Activated T-helper 1 cell treated with anti-CD3 and anti-CD28 coated beads, Interleukin-12 subunit alpha, Interleukin-12 subunit beta, Interleukin-2, Interleukin-4 antibody, amounts not matched to agents 30 ng/mL and 10 ng/mL and 1 ng/mL, durations not matched to agents 14 hours and 24 hours and 36 hours (primary cell): ENCODE measurements at places on chromosomes 5 and 9. TPM values are rescaled to one million over a fixed set of nuclear protein-coding genes. Genes with fewer than 3 reads are reported as not detected.

- H3K27me3 ChIP-seq: peaks cover 5% of the 10 kb centered on the region
- DNase-seq: no peak
- no peaks in the 10 kb centered on the region for H3K36me3 ChIP-seq
- H3K4me1 ChIP-seq: no peaks in the 10 kb centered on the region
- H3K27ac ChIP-seq: no peak overlapping the region
Observed at GRCh38 chr5:149938791-149939358, 5.7 kb downstream of the PDE6A start.

DNA sequence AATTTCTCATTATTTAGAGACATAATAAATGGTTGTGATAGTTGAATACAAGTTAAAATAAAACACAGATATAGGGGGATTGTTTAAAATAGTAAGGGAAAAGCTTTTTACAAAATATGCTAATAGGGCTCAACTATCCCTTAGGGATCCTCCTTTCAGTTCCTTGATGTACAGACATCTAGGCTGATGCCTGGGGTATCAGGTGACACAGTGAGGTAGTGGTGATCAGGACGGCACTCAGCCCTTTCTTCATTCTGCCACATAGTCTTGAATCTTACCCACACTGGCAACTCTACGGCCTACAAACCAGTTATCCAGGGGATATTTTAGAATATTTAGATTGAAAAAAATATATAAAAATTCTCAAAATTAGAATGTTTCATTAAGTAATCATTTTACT, 12.5 kb upstream of the SLC35D2 start:
- no peak for DNase-seq
- peaks cover 46% of the 10 kb centered on the region for H3K4me1 ChIP-seq
- no peak overlapping the region for H3K27ac ChIP-seq
- H3K36me3 ChIP-seq: peaks cover 20% of the 10 kb centered on the region
- no peak overlapping the region for H3K4me3 ChIP-seq
- no peaks in the 10 kb centered on the region for H3K27me3 ChIP-seq

DNA sequence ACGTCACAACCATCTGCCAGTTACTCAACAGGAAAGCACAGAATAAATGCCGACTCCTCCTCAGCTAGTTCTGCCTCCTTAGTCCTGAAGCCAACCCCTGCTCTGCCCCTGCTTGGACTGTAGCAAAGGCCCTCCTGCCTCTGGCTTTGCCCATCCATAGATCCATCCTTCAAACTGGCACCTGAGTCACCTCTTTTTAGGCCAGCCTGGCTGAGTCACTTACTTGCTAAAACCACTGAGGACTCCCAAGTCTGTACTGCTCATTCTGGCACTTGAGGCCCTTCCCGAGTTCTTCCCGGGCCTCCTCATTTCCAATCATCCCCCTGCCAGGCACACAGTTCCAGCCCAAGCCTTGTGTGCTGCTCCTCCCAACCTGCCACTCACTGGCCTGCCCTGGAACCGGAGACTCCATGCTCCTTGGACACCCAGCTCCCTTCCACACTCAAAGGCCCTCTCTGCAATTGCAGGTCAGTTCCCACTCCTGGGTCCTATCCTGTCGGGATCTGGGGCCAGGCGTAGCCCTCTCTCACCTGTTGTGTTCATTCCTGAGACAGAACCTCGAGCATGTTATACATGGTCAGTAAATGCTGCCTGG, 220.1 kb downstream of the DAB2IP start:
- no peaks in the 10 kb centered on the region for H3K36me3 ChIP-seq
- no peaks in the 10 kb centered on the region for H3K4me1 ChIP-seq
- H3K4me3 ChIP-seq: no peak overlapping the region
- no peak for DNase-seq
- peaks cover 8% of the 10 kb centered on the region for H3K27me3 ChIP-seq
- H3K27ac ChIP-seq: no peak overlapping the region

GRCh38 chr5:35246900-35247647, 16.8 kb upstream of the PRLR start:
- peaks cover 2% of the 10 kb centered on the region for H3K27me3 ChIP-seq
- H3K4me1 ChIP-seq: no peaks in the 10 kb centered on the region
- no peak for DNase-seq
- no peak overlapping the region for H3K4me3 ChIP-seq

The ZNF367 gene
- total RNA-seq: 21.8 and 22.0 TPM in 2 replicates

The RNF183 gene
- not detected in 2 replicates for total RNA-seq

- DNase-seq: no peak
- peaks cover 2% of the 10 kb centered on the region for H3K27me3 ChIP-seq
- H3K4me1 ChIP-seq: no peaks in the 10 kb centered on the region
- H3K36me3 ChIP-seq: no peaks in the 10 kb centered on the region
- H3K4me3 ChIP-seq: no peak overlapping the region
Observed at GRCh38 chr5:42668254-42668653, 88.4 kb upstream of the CCDC152 start.

DNA sequence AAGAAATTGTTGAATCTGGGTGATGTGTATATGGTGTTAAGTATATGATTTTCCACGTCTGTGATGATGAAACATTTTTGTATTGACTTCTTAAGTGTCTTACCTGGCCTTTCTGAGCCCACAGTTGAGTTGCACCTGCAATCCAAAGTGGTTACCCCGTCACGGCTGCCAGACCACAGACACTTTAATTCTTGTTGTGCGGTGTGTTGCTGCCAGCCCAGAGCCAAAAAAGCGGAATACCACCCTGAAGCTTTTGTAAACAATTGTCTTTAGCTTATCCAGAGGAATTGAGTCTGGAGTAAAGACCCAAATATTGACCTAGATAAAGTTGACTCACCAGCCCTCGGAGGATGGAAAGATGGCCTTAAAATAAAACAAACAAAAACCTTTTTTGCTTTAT, 35.1 kb downstream of the MTAP start:
- no peak for DNase-seq
- peaks cover 23% of the 10 kb centered on the region for H3K4me1 ChIP-seq
- no peak overlapping the region for H3K4me3 ChIP-seq
- no peak overlapping the region for H3K27ac ChIP-seq
- H3K27me3 ChIP-seq: no peaks in the 10 kb centered on the region

DNA sequence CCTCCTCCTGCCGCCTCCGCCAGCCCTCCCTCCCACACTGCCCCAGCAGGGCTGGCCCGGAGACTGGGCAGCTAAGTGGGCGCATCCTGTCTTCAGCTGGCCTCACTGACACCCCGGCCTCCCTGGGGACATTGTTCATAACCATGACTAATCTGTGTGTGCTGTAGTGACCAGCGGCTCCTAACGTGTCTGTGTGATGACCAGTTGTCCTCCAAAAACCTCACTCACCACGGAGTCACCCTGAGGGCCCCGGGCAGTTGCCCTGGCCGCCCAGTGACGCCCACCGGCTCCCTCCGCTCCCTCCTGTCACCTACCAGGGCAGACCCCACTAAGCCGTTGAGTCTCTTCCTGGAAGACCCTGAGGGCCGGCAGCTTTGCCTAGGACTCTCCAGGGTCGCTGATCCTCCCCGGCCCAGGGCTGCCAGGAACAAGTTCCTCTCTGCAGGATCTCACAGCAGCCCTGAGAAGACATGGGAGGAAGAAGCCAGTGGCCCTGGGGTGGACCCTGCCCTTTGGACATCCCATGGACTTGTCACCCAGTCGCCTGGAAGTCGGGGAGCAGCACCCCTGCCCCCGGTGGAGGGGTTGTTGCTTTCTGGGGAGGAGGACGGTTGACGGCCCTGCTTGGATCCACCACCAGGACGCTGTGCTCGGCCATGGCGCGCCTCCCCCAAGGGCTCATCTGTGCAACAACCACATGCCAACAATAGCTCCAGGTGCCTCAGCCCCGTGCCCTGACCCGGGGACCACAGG, 110.2 kb upstream of the LMX1B start:
- H3K36me3 ChIP-seq: no peaks in the 10 kb centered on the region
- peaks cover 20% of the 10 kb centered on the region for H3K27me3 ChIP-seq
- no peak overlapping the region for H3K27ac ChIP-seq

- H3K27ac ChIP-seq: no peak overlapping the region
- no peak overlapping the region for H3K4me3 ChIP-seq
- peaks cover 4% of the 10 kb centered on the region for H3K27me3 ChIP-seq
Observed at GRCh38 chr5:146945617-146946084, 67.1 kb upstream of the PPP2R2B start.

The PCDHA10 gene
- total RNA-seq: not detected in 2 replicates

The TAS2R1 gene
- total RNA-seq: not detected in 2 replicates

The INSYN2B gene
- total RNA-seq: not detected in 2 replicates

DNA sequence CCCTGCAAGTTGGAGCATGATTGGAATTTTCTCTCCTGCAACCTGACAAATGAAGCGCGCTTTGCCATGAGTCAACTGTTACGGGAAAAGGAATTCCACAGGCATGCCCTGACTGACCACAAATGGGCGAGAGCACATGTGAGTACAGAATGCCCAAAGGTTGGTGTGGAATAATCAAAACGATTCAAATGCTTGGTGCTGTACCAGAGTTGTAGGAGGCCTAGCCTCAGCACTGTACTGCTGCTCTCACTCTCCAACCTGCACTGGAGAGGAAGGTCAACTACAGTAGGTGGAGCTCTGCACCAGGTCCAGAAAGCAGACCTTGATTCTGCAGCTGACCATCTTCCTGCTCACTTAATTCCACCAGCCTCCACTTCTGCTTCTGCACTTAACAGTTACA, 406.9 kb upstream of the ACTBL2 start:
- no peak for DNase-seq
- no peaks in the 10 kb centered on the region for H3K36me3 ChIP-seq
- H3K4me1 ChIP-seq: no peaks in the 10 kb centered on the region
- no peak overlapping the region for H3K4me3 ChIP-seq

DNA sequence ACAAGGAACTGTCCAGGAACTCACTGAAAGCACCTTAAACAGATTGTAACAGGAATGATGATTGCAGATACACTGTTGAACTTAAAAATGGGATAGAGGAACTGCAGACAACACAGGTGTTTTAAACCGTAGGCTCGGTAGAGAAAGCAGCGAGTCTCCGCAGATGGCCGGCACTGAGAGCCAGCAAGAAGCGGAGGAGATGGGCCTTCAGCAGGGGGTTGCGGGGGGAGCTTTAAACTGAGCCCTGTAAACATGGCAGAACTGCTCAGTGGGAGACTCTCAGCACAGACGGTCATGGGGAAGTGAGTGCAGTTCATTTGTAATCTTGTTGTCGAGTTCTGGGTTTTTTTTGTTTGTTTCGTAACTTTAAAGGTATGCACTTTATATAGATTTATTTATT, 155.1 kb upstream of the OTULINL start:
- no peak overlapping the region for H3K27ac ChIP-seq
- H3K4me1 ChIP-seq: peaks cover 23% of the 10 kb centered on the region
- H3K4me3 ChIP-seq: no peak overlapping the region
- H3K27me3 ChIP-seq: no peaks in the 10 kb centered on the region
